ENCODE measurements at places on chromosomes 16 and 17.

GRCh38 chr17:77126519-77126918 lies 14.2 kb upstream of the SEC14L1 start:
- H3K27ac ChIP-seq: peak overlapping the region; percentile 95
- H3K4me1 ChIP-seq: peaks cover 49% of the 10 kb centered on the region
- peak overlapping the region; percentile 46 for H3K4me3 ChIP-seq

DNA sequence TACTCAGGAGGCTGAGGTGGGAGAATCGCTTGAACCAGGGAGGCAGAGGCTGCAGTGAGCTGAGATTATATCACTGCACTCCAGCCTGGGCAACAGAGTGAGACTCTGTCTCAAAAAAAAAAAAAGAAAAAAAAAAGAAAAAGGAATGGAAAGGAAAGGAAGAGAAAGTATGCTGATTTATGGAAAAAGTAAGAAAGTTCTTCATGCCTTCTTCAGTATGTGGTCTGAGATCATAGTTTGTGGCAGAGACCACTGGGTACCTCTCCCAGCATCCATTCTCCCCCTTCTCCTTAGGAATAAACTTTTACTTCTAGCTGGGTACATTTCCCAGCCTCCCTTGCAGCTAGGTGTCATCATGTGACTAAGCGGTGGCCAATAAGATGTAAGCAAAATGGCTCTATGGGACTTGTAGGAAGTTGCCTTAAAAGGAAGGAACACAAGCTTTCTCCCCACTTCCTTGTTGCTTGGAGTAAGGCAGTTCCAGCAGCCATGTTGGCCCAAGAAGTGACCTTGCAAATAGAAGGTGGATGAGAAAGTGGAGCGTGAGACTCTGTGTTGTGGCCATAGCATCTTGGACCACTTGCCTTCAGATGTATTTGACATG lies 26.1 kb upstream of the XPO6 start:
- no peak overlapping the region for H3K4me3 ChIP-seq
- H3K27ac ChIP-seq: no peak overlapping the region
- H3K36me3 ChIP-seq: no peaks in the 10 kb centered on the region
- no peak for DNase-seq
- H3K4me1 ChIP-seq: no peaks in the 10 kb centered on the region

DNA sequence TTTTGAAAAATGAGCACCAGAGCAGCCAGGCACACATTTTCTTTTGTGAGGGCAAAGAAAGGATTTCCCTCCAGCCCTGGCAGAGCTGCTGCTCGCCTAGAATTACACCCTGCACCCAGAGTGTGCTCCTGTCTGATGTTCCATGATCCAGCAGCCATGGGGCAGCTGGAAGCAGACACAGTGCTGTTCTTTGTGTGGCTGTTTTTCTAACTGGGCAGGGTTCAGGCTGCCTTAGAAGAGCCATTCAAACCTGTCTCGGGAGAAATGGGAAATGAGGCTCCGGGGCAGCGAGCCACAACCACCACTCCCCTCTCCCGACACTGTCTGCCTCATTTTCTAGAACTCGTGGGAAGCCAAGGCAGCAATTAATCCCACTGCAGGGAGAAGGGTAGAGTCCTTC lies 28.9 kb downstream of the LITAF start:
- no peak overlapping the region for H3K4me3 ChIP-seq
- peaks cover 77% of the 10 kb centered on the region for H3K36me3 ChIP-seq
- no peak overlapping the region for H3K27ac ChIP-seq
- H3K27me3 ChIP-seq: no peaks in the 10 kb centered on the region

DNA sequence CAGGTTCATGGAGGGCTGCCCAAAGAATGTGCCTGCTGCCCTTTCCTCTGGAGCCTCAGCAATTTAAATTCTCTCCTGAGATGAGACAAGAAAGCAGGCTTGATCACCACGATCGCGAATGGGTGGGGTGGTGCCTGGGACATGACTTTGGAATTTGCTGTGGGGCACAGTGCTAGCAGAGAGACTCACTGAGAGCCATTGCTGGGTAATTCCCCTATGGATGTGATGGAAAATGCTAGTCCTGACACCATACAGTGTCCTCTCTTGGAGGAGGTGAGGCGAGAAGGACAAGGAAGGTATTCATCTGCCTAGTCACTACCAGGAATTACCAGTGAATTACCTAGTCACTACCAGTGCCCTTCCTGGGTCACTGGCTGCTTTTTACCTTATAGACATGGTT lies 15.5 kb downstream of the FAM20A start:
- no peaks in the 10 kb centered on the region for H3K27me3 ChIP-seq
- H3K36me3 ChIP-seq: peaks cover 5% of the 10 kb centered on the region
- peaks cover 37% of the 10 kb centered on the region for H3K4me1 ChIP-seq
- H3K4me3 ChIP-seq: no peak overlapping the region

DNA sequence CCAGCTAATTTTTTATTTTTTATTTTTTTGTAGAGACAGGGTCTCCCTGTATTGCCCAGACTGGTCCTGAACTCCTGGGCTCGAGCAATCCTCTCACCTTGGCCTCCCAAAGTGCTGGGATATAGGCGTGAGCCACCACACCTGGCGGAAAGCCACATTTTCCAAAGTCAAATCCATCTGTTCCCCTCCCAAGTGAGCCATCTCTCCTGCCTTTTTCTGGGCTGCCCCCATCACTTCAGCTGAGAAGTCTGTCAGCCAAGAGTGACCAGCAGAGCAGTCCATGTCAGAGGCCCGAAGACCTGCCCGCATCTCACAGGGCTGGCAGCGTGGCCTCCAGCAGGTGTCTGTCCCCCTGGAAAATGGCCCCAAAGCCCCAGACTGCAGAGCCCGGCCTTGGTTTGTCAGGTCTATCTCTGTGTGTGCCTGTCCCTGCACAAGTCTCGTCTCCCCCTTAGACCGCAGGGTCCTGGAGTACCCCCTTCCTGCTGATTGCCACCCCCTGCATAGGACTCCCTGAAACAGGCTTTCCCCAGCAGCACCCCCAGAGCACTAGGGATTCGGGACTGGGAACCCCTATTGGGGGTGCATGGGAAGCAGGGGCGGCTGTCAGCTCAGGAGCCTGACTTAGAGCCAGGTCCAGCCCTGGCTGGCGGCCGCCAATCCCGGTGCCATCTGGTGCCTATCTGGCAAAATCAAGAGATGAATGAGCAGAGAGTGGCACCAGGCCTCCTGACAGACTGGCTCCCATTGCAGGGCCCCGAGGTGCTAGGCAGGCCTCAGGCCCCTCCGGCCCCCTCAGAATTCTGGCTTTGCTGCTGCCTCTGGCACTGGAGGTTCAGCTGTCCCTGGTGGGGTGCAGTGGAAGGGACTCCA lies 7.8 kb downstream of the TTYH2 start:
- H3K36me3 ChIP-seq: no peaks in the 10 kb centered on the region
- no peak overlapping the region for H3K4me3 ChIP-seq

DNA sequence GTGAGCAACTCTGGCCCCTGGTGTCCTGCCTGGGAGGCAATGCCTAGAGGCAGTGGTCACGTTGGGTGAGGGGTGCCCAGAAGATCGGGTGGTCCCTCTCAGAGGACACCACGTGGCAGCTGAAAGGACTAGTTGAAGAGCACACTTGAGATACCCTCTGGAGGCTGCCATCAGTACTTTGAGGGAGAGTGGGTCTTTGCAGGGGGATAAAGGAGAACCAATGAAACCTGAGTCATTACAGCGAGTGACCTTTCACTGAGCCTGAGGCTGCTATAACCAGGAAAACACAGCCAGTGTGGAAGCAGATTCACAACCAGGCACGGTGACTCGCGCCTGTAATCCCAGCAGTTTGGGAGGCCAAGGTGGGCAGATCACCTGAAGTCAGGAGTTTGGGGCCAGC lies 18.9 kb downstream of the CA4 start:
- H3K27ac ChIP-seq: no peak overlapping the region
- peaks cover 40% of the 10 kb centered on the region for H3K4me1 ChIP-seq
- no peaks in the 10 kb centered on the region for H3K27me3 ChIP-seq
- no peak for DNase-seq
- peaks cover 6% of the 10 kb centered on the region for H3K36me3 ChIP-seq

- H3K36me3 ChIP-seq: peaks cover 70% of the 10 kb centered on the region
- DNase-seq: peak; percentile 100
- no peaks in the 10 kb centered on the region for H3K27me3 ChIP-seq
- H3K4me3 ChIP-seq: no peak overlapping the region
Measured at GRCh38 chr17:40355123-40355803, 9.3 kb downstream of the GJD3 start.

GRCh38 chr17:76444518-76445311 lies 8.2 kb downstream of the UBE2O start:
- H3K36me3 ChIP-seq: no peaks in the 10 kb centered on the region
- H3K27ac ChIP-seq: no peak overlapping the region
- no peaks in the 10 kb centered on the region for H3K27me3 ChIP-seq
- no peak for DNase-seq
- peaks cover 68% of the 10 kb centered on the region for H3K4me1 ChIP-seq

DNA sequence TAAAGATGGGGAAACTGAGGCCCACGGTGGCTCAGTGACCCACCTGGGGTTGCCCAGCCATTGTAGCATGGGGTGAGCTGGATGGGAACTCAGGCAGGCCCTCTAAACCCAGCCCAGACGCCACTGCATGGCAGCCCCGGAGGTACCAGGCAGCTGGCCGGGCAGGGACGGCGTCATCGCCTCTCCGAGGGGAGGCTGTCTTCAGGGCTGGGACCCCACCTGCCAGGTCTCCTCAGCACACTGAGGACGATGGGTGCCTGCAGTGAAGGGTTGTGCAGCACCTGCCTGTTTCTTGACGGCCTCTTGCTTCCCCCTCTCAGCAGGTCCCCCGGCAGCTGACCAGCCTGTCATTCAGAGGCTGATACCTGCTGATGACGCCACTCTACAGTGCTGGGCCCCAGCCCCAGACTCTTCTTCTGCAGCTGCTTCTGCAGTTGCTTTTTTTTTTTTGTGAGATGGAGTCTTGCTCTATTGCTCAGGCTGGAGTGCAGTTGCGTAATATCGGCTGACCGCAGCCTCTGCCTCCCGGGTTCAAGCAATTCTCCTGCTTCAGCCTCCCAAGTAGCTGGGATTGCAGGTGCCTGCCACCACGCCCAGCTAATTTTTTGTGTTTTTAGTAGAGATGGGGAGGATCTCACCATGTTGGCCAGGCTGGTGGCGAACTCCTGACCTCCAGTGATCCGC lies 24.7 kb downstream of the RNF213 start:
- no peak overlapping the region for H3K4me3 ChIP-seq
- H3K27ac ChIP-seq: no peak overlapping the region
- no peaks in the 10 kb centered on the region for H3K27me3 ChIP-seq
- no peak for DNase-seq
- H3K36me3 ChIP-seq: peaks cover 40% of the 10 kb centered on the region

DNA sequence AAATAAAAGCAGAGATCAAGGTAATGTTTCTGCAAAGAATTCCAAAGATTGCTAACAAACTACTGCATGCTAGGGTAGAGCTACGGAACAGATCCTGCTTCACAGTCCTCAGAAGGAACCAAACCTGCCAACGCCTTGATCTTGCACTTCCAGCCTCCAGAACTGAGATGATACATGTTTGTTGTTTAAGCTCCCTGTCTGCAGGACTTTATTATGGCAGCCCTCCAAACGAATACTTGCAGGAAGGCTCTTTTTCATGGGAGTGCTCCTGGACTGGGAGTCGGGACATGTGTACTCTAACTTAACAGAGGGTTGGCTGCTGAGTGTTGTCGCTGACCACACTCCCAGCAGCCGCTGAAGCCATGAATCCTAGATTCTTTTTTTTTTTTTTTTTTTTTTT lies 808.8 kb upstream of the EEF2KMT start:
- DNase-seq: no peak
- H3K27me3 ChIP-seq: peaks cover 14% of the 10 kb centered on the region
- peak overlapping the region; percentile 35 for H3K27ac ChIP-seq
- H3K4me1 ChIP-seq: no peaks in the 10 kb centered on the region
- no peak overlapping the region for H3K4me3 ChIP-seq

GRCh38 chr17:56785997-56786680 lies 47.6 kb downstream of the C17orf67 start:
- DNase-seq: no peak
- H3K4me1 ChIP-seq: peaks cover 30% of the 10 kb centered on the region
- peak overlapping the region; percentile 97 for H3K27ac ChIP-seq
- no peak overlapping the region for H3K4me3 ChIP-seq
- peaks cover 5% of the 10 kb centered on the region for H3K36me3 ChIP-seq
- no peaks in the 10 kb centered on the region for H3K27me3 ChIP-seq

- DNase-seq: no peak
- no peak overlapping the region for H3K27ac ChIP-seq
- H3K4me1 ChIP-seq: no peaks in the 10 kb centered on the region
- H3K4me3 ChIP-seq: no peak overlapping the region
Measured at GRCh38 chr17:57672971-57673370, 72.1 kb downstream of the CCDC182 start.

- no peaks in the 10 kb centered on the region for H3K27me3 ChIP-seq
- H3K4me1 ChIP-seq: peaks cover 15% of the 10 kb centered on the region
- peak within 1 kb of the TSS; percentile 79 for H3K4me3 ChIP-seq
- peaks cover 33% of the 10 kb centered on the region for H3K36me3 ChIP-seq
- peak; percentile 94 for DNase-seq
Measured at GRCh38 chr16:57462209-57462977, at the start of gene POLR2C. Gene POLR2C (plus strand): TSS chr16:57462679. CDS start chr16:57462725, 46 bp downstream.

GRCh38 chr16:87951552-87952538 lies 611 bp downstream of the BANP start:
- H3K4me3 ChIP-seq: peak overlapping the region; percentile 97
- no peaks in the 10 kb centered on the region for H3K27me3 ChIP-seq
- peaks cover 46% of the 10 kb centered on the region for H3K36me3 ChIP-seq
- peak overlapping the region; percentile 96 for H3K27ac ChIP-seq
- peaks cover 44% of the 10 kb centered on the region for H3K4me1 ChIP-seq
- DNase-seq: peak; percentile 22

DNA sequence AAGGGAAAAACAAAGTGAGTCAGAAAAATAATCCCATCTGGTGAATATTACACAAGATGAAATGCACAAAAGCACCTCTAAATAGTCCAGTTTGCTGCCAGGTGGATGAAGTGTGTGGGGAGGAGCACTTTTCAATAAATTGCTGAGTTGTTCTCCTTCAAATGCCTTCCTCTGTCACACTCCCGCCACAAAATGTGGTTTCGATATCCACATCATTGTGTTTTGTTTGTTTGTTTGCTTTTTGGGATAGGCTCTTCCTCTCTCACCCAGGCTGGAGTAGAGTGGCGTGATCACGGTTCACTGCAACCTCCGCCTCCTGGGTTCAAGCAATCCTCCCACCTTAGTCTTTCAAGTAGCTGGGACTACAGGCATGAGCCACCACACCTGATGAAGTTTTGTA lies 24.6 kb upstream of the SHISA9 start:
- peaks cover 16% of the 10 kb centered on the region for H3K27me3 ChIP-seq
- DNase-seq: no peak
- no peak overlapping the region for H3K4me3 ChIP-seq

DNA sequence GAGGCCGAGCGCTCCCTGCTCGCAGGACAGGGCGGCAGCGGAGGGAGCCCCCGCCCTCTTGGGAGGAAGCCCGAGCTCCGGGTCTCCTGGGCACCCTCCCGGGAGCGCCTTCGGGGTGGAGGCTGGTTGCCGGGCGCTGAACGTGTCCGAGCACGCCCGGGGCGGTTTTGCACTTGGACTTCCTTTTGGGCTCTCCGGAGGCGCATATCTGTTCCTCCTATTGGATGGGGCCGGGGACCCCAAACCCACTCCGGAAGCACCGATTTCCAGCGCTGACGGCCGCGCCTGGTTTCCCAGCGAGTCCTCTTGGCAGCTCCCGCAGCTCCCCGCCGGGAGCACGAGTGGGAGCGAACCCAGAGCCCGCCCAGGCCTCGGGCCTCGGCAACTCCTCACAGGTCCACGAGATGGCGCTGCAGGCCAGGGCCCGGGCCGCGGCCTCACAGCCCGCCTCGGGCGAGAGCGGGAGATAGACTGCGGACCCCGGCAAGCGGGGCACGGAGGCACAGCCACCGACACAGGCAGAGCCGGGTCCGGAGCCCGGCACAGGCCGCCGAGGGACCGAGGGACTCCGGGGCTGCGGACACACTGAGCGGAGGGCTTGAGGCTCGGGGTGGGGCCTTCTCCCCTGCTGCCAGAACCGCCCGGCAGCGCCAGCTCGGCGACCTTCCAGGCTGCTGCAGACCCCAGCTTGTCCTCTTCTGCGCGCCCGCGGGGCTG lies 12.7 kb downstream of the TBX2 start:
- no peaks in the 10 kb centered on the region for H3K4me1 ChIP-seq
- no peaks in the 10 kb centered on the region for H3K27me3 ChIP-seq
- DNase-seq: peak; percentile 78
- peak overlapping the region; percentile 69 for H3K4me3 ChIP-seq
- no peak overlapping the region for H3K27ac ChIP-seq

All from Calu3 (cell line).